Lung microvascular endothelial cell (primary cell): ENCODE measurements at places on chromosomes 5 and 9.

DNA sequence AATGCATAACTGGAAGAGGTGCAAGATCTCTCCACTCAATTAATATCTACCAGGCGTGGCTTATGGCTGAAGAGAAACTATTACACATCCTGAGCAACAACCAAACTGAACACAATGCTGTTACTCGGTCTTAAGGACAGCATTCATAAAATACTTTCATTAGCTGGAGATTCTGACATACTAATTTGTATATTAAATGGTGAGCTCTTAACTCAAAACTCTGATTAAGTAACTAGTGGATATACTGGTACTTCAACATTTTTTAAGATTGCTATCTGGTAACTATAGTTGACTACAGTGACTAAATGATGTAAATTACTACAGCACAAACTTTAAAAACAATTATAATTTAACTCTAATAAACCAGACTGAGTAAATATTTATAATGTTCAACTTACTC lies 15.8 kb downstream of the ZDHHC21 start:
- no peak for DNase-seq

DNA sequence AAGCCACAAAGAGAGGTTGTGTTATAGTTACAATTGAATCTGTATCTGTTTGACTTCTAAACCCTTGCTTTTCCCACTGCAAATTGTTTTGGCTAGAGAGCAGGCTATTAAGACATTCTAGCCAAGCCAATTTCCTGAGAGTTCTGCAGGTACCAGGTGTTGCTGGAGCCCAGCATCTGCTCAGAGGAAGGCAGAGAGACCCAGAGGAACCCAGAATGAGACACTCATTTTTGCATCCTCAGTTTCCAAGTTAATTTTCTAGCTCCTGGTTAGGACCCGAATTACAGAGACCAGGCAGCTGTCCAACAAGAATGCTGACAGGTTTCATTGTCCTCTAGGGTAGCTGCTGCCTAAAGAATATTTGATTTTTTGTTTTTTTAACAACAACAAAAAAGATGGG lies 266.2 kb downstream of the TRIM32 start:
- DNase-seq: no peak

DNA sequence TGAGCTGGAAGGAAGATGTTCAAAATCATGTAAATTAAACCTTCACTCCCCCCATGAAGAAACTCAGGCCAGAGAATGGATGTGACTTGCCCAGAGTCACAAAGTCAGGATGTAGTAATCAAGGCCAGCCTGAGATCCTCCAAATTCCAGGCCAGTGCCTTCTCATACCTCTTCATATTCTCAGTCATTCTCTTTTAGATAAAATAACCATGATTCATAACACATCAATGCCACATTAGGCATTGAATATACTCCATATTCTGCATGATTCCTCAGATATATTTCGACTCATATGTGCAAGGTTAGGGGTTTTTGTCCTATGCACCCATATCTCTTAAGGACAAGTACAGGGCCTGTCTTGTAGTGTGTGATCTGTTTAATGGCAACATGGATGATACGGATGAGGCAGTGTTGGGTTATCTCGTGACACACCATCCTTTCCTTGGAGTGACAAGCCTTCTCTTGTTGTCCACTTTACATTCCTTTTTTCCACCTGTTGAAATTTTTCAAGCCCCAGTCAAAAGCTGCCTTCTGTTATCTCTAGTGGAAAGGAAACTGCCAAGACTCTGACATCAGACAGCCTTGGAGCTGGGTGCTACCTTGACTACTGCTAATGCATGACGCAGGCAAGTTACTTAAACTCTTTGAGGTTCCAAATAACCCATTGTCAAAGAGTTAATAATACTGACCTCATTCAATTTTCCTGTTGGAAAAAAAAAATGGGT lies 227.5 kb upstream of the NR4A3 start:
- DNase-seq: no peak

DNA sequence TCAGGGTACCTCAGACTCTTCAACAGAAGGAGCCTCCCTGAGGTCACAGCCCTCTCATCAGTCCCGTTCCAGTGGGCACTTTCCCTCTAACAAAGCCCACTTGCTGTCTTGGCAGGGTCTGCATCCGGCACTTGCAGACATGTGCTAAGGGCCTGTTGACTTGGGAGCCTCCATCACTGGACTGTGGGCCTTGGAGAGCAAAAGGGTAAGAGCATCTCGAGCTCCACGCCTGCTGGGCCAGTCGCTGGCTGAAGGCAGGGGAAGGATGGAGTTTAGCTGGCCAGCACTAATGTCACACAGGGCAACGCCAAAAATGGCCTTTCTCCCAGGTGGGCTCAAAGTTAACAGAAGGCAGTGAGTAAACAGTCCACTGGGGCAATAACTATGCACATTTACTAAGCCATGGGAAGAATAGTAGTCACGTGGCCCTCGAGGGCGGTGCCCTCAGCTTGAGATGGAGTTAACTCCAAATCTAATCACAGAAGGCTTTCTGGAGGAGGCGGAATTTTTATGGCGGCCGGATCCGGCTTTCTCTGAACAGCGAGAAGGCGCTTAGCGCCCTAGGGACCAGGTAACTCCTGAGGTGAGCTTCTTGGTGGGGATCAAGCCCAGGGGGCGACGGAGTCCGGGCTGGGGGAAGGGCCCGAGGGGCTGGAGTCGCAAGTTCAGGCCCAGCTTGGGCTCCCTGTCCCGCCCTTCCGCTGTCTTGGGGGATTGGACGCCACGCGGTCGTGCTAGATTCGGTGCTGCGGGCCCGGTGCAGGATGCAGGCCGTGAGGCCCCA lies 2.0 kb upstream of the NSD1 start:
- no peak for DNase-seq

GRCh38 chr5:94916619-94917018 lies 298.1 kb downstream of the SLF1 start:
- DNase-seq: no peak

DNA sequence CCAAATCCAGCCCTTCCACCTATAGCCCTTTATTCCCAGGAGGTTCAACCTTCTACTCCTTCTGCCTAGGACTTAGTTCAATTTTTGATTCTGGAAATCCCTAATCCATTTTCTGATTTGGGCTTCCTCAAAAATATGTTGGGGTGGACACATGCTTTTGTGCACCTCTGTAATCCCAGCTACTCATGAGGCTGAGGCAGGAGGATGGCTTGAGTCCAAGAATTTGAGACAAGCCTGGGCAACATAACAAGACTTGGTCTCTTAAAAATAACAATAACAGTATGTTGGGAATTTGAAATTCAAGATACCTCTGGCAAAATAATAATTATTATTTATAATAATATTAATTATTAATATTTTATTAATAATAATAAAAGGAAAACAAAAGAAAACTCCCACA lies 188.7 kb upstream of the TLE4 start:
- no peak for DNase-seq

- DNase-seq: peak; percentile 93
Observed at GRCh38 chr9:110048403-110048975, 159.5 kb downstream of the C9orf152 start.

GRCh38 chr5:71907608-71908145 lies 188.6 kb downstream of the CARTPT start:
- peak; percentile 26 for DNase-seq

GRCh38 chr9:128735373-128735772 lies 11.4 kb upstream of the ZDHHC12 start:
- no peak for DNase-seq

DNA sequence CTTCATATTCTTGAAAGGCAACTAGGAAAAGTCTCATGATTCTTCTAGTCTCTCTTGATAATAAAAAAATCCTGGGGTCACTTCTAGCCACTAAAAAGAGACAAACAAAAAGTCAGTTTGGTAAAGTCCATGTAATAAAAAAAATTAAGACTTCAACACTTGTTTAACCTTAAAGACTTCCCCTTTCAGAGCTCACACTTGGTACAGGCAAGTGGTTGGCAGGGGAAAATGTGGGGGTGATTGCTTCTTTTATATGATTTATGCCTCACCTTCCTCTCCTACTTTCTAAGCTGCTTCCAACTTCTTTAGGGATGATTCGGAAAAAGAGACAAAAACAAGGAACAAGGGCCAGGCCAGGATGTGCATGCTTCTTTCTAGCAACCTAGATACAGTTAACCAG lies 5.1 kb upstream of the ERCC6L2 start:
- no peak for DNase-seq

DNA sequence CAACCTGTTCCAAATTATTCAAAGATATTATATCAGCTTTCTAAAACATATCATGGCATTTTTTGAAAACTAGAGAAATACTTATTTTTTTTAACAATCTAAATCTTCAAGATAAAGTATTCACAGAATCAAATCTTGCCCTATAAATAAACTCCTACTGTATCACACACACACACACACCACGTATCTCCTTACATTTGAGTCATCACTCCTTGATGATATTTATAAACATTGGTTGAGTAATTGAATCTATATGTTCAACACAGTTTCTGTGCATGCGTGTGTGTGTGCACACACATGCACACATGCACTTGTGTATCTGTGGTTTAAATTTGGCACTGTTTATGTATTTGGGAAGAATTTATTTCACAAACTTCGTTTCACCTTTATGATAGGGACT lies 1716.4 kb downstream of the EFNA5 start:
- DNase-seq: no peak

DNA sequence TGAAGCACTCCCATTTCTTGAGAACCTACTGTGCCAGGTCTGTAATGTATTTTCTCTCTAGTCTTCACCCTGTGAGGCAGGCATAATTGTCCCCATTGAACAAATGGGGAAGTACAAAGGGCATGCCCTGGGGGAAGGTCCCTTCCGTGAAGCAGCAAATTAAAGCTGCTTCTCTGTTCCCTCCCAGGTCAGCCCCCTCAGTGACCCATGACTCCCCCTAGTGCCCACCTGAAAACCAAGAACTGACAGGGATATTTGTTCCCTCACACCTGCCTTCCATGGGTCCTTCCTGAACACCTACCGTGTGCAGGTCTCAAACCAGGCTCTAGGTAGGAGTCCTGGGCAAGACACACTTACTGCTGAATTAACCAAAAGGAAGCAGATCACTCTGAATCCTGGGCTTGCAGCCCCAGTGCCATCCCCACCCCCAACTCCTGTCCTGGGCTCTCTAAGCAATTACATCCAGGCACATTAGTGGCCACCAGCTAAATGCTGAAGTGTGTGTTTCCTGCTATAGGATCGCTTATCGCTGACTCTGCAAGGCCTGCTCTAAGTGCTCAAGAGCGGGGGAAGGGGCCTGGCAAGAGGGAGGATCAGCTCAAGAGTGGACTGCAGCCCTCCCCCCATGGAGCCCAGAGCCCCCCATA lies 254.8 kb downstream of the CDK5RAP2 start:
- DNase-seq: no peak
